ENCODE measurements at places on chromosomes 7 and 10.

DNA sequence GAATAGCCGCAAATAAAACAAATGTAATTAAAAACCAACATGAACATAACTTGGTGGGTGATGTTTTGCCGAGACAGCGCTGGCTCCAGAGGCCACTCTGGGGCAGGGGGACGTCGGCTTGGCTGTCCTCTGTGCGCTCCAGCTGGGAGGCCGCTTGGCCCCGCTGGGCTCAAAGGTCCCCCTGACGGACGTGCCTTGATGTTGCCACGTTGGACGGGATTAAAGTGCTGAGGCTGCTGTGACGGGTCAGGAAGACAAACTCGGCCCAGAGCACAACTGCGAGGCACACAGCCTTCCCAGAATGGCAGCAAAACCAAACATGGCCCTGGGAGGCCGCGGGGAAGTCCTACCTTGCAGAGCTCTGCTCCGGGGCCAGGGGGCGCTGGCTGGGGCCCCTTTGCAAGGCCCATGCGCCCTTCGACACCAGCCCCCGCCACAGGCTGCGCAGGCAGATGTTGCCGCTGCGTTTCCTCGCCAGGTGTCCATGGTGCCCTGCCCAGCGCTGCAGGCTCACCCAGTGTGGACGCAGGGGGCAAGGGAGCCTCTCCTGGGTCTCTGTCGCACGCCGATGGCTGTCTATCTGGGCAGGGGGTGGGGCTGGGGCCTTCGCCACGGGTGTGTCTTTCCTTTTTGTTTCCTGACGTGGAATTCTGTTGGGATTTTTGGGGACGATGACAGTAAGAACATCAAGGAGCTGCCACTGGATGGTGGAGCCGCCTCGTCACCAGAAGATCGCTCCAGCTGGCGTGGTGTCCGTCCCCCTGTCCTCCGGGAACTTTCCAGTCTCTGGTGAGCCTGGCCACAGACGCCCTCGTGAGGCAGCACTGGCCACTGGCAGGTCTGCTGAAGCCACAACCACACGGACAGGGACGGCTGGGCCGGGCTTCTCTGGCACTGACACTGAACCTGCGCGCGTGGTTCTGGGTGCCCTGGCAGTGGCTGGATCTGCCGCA is 99.6 kb upstream of the DIP2C start:
- DNase-seq, result peak; percentile 87

DNA sequence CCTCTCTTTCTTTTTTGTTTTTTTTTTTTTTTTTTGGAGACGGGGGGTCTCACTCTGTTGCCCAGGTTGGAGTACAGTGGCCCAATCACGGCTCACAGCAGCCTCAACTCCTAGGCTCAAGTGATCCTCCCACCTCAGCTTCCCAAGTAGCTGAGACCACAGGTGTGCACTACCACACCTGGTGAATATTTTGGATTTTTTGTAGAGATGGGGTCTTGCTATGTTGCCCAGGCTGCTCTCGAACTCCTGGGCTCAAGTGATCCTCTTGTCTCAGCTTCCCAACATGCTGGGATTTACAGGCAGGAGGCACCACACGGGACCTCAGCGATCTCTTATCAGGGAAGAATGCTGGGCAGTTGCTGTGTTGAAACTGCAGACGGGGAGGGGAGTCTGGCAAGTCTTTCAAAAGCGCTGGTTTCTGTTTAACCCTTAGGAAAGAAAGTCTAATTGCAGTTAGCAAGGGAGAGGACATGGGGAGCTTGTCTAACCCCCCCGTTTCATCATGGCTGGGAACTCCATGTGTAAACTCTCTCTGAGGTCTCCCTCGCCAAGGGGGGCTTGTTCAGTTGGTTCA is 39.6 kb upstream of the LMTK2 start:
- DNase-seq, result peak; percentile 73

DNA sequence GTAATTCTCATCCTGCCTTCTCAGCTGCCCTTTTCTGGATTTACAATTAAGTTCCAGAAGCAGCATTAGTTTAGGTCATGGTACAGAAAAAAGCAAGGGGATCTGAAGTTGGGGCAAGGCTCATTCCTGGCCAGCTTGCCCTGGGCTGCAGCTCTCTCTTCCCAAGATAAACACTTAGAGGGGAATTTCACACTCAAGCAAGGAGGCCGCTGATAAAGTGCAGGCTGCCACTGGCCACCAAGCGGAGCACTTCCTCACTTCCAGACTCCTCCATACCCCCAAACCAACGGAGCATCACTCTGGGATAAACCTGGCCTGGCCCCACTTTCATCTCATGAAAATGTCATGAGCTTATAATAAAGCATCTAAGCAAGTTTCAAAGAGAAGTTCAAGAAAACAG is 445.5 kb upstream of the MKI67 start:
- DNase-seq, result no peak

DNA sequence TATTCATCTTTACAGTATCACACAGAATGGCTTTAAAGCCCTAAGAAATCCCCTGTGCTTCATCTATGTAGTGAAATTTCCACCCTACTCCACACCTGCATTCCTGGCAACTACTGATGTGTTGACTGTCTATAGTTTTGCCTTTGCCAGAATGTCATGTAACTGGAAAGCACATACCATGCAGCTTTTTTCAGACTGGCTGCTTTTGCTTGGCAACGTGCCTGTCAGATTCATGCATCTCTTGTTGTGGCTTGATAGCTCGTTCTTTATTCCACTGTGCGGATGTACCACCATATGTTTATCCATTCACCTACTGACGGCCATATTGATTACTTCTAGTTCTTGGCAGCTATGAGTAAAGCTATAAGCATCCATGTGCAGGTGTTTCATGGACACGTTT is 30.6 kb downstream of the RBM17 start:
- no peak for DNase-seq

DNA sequence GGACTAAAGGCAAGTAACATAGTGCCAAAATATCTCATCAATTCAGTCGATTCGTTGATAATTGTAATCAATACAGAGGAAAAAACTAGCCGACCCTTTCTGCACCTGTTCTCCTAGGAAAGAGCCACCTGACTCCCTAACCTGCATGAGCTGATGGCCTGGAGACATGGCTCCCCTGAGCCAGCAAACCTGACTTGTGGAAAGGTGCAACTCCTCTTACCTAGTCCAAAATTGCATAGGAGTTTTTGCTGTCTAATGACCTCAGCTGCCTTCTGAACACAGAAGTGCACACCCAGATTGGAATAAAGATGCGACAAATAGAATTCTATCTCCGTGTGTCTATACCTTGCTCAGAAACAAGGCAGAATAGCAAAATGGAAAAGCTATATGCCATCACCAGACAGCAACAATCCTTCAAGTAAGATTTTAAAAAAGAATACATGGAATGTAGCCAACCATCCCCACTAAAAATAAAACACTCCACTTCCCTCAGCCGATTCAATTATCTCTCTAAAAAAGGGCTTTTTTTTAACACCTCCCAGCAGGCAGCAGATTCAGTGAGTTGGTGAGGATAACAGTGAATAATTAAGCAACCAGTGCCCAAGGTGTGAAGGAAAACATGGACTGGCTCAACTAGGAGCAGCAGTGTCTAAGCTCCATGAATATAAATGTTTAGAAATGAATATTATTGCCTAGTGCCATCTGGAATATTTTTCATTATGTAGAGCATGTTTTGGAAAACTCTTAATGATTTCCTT is 26.6 kb upstream of the LMTK2 start:
- DNase-seq, result no peak

- DNase-seq, result no peak
These were observed 162.6 kb downstream of the SH2D4B start for GRCh38 chr10:80700252-80700651.

Data from small intestine (tissue), 16 donors.